HEK293T (cell line): ENCODE measurements at places on chromosomes 12 and 14.
A peak's percentile ranks its signal among the peaks of the same experiment; 100 is the strongest.

GRCh38 chr12:41514907-41515306 lies 326.8 kb downstream of the PDZRN4 start:
- peak; percentile 32 for DNase-seq

DNA sequence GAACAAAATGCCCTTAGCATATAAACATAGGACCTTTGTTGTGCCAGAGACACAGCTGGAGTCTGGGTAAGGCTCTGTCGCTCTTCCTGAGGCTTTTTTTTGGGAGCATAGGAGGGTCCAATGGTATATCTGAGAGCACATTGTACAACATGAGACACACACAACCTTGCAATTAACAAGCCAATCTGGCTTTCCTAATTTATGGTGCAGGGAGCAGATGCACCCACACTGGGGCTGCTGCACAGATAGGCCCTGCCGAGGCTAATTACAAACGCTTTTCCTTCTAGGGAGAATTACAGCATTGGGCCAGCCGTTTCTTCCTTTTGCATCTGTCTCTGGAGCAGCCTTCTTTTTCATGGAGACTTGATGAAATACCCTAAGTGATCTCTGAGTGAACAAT lies 75.0 kb upstream of the OVCH1 start:
- DNase-seq = no peak

- DNase-seq = no peak
These were observed 162.9 kb downstream of the DUSP6 start for GRCh38 chr12:89189448-89189847.

DNA sequence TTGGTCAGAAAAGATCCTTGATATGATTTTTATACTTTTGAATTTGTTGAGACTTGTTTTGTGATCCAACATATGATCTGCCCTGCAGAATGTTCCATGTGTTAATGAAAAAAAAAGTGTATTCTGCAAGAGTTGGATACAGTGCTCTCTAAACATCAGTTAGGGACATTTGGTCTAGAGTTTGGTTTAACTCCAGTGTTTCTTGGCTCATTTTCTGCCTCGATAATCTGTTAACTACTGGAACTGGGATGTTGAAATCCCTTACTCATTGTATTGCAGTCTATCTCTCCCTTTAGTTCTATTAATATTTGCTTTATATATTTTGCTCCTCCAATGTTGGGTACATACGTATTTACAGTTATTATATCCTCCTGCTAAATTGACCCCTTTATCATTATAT lies 18.3 kb upstream of the TXNRD1 start:
- DNase-seq = no peak

DNA sequence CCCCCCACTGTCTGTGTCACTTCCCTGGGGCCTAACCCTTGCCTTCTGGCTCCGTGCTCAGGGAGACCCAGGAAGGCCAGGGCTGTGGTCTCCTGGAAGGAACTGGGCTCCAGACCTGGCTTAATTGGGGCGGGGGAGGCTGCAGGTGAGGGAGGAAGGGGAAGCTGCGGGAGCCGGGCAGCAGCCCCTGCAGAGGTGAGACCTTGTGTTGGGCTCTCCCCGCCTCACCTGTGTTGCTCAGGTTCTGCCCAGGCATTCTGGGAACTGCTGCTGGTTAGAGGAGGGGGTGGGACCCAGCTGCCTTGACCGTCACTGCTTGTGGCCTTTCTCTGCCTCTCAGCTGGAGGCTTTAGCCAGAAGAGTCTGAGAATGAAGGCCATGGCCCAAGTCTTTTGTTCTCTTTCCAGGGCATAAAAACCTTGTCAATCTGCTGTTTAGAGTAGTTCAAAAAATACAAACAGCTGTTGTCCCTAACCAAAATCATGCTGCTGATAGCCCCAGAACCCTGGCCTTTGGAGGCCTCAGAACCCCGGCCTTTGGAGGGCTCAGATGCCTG lies 247.6 kb downstream of the CHST11 start:
- DNase-seq = no peak

- no peak for DNase-seq
These were observed 2.2 kb downstream of the CDK2AP1 start for GRCh38 chr12:123269395-123269892.

DNA sequence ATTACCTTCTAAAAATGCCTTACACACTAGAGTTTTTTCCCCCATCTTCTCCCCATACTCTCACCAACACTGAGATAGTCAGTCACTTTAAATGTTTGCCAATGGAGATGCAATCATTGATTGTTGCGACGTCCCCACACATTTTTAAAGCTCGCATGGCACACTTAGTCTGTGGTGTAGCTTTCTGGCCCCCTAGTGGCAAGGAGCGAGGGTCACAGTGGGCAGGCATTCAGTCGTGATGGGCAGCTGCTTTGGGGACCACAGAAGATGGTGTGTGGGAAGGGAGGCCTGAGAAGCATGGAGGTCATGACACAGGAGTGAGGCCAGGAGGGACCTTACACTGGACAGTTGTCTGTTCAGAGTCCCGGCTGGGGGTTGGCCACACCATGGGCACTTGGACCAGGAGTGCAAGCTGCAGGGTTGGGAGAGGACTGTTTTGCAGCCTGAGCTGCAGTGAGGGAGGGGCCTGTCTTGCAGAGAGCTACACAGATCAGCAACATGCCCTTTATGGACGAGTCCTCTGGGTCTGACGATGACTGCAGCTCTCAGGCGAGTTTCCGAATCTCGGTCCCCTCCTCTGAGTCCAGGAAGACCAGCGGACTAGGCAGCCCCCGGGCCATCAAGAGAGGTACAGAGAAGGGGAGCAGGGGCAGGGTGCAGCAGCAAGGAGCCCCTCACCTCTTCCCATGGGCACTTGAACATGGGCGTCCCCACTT lies 28.6 kb downstream of the PIGH start:
- peak; percentile 72 for DNase-seq

DNA sequence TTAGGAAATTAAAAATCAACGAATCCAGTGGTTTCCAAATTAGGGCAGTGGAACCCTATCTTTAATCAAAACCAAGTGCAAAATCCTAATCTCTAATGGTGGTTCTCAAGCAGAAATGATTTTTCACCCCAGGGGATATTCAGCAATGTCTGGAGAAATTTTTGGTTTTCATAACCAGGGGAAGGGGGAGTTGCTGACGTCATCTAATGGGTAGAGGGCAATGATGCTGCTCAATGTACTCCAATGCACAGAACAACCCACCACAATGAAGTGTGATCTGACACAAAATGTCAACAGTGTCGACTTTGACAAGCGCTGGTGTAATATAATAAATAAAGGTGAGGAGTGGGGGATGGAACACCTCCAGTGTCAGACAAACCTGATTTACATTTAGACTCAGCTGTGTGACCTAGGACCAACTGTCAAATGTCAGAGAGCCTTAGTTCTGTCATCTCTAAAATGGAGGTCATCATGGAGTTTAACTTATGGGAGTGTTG lies 81.5 kb downstream of the CMKLR1 start:
- DNase-seq = no peak

- DNase-seq = peak; percentile 64
These were observed 12.3 kb downstream of the ABCD4 start for GRCh38 chr14:74290415-74290814.

- DNase-seq = no peak
These were observed 79.1 kb downstream of the LRIG3 start for GRCh38 chr12:58841058-58841798.

DNA sequence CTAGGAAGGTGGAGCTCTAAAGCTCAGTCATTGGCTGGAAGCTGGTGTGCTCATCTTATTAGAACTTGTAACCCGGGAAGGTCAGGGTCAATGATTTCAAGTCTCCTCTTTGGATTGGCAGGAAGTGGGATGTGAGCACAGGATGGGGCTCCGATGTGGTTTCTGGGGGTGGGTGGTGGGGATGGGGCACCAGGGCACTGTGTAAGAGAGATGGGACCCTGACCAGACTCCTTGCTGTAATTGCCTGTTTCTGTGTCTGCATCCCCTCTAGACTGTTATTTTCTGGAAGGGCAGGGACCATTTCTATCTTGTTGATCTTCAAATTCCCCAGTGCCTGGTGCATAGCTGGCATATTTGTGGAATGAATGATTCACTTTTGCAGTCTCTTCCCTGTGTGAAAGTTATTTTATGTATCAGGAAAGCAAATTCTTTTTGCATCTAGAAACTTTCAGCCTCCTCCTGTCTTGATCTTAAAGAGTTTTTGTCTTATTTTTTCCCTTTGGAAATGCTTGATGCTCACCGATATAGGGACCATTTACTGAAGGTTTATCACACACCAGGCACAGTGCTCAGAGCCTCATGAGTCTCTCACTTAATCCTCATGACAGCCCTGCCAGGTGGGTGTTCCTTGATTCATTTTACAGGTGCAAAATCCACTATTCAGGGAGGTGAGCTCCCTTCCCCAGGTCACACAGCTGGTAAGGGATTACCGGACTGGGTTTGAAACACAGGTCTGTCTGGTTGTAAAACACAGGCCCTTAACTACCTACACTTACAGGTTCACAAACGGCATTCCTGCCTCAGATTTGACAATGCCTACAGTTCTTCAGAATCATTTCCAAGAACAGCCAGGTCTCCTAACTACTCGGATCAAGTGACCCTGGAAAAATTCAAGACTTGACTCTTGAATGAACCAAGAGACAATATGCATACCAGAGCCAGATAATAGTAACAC lies 86.9 kb upstream of the IGF1 start:
- DNase-seq = no peak

DNA sequence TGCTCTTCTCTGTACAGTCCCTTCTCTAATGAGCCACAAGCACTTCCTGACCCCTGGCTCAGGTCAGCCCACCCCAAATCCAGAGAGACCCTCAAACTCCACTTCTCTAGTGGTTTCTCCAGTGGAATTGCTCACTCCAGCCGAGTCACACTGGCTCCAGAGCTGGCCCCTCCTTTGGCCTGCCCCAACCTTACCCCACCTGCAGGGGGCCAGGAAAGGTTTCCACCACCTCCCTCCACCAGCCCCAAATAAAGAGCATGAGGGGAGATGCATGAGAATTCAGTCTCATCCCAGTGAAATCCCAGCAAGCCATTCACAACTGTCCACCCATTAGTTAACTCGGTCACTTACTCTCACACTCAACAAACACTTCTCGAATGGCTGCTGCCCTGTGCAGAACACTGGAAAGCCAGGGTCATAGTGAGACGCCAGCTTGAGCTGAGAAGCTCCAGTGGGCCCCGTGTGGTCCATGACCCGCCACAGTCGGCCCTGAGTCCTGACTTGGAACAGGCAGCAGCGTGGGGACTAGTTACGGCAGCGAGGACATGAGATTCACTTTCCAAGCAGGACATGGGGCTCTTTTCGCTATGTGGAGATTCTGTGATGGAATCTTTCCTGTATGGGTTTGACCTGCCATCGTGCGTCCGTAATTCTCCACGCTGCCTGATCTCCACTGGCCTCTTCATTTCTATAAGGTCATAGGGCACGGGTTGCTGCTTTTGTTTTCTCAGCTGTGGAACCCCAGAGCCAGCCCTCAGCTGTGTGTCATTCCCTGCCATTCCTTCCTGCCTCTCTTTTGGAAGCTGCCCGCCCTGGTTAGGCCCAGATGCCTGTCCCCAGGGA lies 44.2 kb downstream of the SLC6A12 start:
- DNase-seq = no peak

DNA sequence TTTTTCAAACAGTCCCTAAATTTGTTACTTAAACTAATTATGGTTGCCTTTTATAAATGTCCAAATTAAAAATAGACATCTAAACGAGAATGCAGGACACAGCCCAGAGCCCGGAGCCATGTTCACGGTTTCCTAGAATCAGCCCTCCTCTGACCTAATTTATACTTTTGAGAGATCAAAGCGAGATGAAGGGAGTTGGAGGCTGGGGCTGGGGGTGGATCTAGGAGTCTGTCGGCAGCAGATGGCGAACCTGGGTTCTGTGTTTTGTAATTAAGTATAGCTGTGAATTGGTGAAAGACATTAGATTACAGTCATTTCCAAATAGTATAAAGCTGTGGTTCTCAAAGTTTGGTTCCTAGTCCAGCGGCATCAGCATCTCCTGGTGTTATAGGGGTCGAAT lies 210.1 kb downstream of the SLC41A2 start:
- DNase-seq = no peak

DNA sequence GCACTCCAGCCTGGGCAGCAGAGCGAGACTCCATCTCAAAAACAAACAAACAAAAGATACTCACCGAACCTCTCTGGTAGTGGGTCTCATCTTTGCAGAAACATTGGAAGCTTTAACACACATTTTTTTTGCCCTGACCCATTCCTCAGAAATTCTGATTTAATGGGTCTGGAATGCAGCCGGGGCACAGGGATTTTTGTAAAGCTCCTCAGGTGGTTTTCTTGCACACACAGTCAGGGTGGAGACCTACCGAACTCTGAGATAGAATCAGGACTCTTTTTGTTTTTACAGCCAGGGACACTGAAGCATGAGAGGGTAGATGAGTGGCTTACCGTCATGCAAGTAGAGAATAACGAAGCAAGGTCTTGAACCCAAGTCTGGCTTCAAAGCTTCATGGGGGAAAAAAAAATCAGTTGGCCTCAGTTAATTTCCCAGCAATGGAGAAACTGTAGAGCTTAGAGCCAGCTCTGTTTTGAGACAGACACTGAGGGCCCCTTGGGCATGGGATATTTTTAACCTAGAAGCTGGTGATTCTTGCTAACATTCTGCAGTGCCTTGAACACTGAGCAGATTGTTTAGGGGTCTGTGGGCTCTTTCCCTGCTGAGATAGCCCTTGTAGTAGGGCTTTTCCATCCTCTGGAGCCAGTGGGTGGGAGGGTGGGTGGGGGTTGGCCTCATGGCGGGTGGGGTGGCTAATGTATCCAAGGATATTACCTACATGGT lies 4.8 kb downstream of the RNU4-2 start:
- DNase-seq = no peak

DNA sequence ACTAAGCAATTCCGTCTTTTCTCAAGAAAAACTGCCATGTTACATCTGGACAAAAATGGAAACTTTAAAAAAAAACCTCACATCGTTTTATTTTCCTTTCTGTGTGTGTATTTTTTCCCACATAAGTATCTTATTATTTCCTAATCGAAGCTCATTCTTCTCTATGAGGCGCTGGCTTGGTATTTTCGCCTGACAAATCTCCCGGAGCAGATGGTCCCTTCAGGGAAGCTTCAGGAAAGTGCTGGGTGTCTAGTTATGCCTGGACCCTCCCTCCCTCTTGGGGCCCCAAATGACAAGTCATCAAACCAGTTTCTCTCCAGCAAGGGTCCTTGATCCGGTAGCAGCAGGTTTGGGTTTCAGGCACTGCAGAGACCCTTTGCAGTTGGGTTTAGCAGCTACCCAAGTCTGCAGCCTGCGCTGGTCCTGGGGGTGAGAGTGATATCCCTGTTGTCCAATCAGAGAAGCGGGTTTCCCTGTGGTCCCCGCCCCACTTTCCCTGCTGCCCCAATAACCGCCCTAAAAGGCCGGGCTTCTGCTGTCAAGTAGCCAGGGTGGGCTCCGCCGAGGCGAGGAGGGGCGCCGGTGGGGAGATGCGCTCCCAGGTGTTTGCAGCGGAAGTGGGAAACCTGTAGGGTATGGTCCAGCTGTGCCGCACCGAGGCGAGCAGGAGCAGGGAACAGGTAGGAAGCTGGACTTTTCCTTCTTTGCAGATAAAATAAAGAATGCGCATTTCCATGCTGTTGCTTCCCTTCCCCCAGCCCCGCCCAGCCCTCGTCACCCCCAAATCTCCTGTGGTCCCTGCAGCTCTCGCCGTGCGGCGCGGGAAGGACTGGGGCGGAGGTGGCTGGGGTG lies at the start of gene CNTN1:
TSS of gene CNTN1 (plus strand) at position 527 of the 852 bp plus-strand sequence.
- peak; percentile 95 for DNase-seq
